ENCODE measurements at places on chromosomes 3 and 15.

GRCh38 chr3:98109807-98110549, 20.5 kb upstream of the OR5H1 start:
- no peak for DNase-seq

- DNase-seq = no peak
Measured at GRCh38 chr3:22377421-22377820, 626.4 kb upstream of the ZNF385D start.

- DNase-seq = peak; percentile 76
Measured at GRCh38 chr3:13011573-13012220, 61.5 kb downstream of the IQSEC1 start.

DNA sequence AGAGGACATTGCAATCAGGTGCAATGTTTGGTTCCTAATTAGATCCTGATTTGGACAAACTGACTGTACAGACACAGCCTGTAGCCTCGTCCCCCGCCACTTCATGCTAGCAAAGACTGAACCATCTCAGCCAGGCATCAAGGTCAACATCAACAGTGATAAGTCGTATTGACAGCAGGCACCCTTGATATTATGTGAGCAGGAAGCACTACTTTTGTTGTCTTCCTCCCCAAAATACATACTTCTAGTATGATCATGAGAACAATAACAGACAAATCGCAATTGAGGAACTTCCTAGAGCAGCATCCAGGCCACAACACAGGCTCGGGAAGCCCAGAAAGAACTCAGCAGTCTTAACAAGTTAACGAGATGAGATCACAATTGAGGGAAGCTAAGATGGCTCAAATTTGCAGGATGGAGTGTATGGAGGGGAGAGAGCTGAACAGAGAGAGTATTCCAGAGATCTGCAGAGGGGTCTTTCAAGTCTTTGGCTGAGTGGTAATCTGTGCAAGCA, 20.4 kb downstream of the TGM5 start:
- no peak for DNase-seq

DNA sequence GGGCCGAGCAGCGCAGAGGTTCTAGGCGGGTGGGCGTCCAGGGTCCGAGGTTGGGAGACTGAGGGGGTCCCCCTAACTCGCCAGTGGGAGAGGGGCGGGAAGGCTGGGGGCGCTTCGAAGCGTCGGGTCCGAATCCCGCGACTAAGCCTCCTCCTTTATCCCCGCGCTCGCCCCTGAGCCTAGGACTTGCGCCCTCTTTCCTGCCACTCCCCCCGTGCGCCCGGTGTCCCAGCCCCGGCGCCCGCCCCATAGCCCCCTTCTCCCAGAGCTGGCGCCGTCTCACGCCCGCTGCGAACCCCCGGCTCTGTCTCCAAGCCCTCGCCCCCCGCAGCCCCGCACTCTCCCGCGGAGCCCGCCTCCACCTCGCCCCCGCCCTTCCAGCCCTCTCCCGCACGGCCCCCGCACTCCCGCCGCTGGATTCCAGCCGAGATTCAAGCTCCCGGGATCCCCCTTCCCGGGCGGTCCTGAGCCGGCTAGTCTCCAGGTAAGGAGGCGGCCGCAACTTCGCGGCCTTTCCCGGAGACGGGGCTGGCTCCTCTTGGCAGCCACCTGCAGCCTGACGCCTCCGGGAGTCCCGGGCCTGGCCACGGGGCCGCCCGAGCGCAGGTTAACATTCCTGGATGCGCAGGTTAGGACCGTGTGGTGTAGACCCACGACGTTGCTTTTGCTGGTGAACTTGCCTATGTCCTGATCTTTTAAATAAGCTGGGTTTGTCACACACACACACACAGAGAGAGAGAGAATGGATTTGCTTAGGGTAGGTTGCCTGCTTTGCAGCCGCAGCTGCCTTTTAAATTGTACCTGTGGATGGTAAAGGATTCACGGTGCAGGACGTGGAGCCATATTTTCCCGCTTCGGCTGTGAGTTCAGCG, 563 bp downstream of the PXYLP1 start:
- DNase-seq = peak; percentile 18

- DNase-seq = no peak
Measured at GRCh38 chr3:21573291-21573690, 177.7 kb downstream of the ZNF385D start.

DNA sequence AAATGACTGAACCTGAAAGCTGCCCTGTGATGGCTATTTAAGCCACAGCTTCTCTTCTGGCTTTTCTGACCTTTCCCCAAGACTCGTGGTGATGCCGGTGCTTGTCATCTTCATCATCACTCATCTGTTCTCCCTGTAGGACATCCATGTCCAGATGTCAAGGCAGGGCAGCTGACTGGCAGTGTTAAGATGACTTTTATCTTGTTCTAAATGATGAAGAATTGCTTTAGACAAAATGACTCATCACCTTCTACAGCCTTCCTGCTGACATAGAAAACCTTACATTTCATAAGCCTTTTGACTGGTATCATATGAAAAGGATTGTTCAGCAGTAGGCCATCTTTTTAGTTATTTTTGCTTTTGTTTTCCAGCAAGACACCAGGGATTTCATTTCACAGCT, 67.0 kb upstream of the GPR149 start:
- no peak for DNase-seq

DNA sequence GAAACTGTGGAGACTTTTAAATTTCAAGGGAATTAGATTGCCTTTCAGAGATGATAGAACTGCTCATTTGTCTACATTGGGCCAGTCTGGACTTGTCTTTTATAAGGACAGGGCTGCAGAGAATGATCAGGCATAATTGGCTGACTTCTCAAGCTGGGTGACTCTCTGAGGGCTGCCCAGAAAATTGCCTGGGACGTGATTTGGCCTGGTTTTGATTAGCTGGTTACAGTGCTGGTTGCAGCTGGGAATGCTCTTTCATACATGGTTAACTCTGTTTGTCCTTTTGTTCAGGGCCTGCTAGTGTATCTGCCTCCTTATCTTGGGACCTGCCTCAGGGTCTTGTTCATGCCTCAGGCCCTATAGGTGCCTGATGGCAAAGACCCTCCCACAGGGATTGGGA, 245.6 kb downstream of the CLSTN2 start:
- DNase-seq = no peak

- peak; percentile 44 for DNase-seq
Measured at GRCh38 chr15:74826364-74826819, at the start of gene CPLX3. TSS of gene CPLX3 (plus strand) at chr15:74826627. CDS start at chr15:74826704, 77 bp downstream.

DNA sequence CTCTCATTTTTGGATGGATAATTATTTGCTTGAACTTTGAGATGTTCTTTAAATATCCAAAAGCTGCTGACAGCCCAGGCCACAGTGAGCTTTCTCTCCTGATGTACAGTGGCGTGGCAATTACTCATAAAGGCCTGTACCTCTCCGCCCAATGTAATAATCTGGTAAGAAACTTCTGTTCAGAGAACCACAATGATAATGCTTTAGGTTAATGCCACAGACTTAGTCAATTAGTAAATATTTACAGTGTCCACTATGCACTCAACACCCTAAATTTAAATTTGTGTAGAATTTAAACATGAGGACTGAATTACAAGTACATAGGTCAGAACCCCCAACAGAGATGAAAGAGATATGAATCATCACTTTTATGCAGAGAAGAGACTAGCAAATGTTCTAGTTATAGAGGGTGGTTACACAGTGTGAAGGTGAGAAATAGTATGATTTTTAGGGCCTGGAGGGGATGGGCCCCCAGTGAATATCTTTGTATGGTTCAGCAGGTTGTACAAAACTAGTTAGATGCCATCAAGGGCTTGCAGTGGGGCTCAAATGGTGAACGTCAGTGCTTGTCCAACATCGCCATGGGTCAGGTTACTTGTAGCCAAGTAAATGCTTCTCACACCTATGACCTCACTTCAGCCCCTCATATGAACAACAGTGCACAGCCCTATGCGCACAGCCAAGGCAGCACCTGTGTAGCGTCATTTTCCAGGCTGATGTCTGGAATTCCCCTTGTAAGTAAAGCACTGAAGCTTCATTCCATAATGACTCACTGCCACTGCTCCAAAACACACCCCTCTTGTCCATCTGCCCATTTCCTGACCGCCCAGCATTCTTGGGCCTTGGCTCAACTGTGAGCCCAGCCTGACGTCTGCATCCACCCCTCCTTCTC, 13.3 kb downstream of the ABHD2 start:
- DNase-seq = no peak

GRCh38 chr3:174337227-174337626, 521.9 kb upstream of the NAALADL2 start:
- no peak for DNase-seq

GRCh38 chr3:124053871-124054270, 61.9 kb upstream of the ROPN1 start:
- no peak for DNase-seq

- DNase-seq = no peak
Measured at GRCh38 chr15:26771168-26771567, 1.7 kb downstream of the GABRB3 start.

DNA sequence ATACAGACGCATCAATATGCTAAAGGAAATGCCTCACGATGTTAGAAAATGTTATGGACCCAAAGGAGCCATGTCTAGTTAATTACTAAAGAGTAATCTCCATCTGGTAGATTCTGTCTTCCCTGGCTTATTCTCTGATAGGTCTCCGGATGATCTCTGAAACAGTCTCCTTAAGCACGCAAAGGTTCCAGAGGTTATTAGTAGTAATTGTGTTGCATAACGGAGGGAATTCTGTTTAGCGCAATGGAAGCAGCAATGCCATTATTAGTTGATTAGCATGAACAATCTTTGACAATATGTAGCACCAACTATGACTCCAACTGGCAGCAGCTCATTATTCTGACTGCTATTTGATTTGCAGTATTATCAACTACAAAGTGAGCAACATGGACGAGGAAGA, 952.5 kb upstream of the SEMA6D start:
- DNase-seq = no peak

DNA sequence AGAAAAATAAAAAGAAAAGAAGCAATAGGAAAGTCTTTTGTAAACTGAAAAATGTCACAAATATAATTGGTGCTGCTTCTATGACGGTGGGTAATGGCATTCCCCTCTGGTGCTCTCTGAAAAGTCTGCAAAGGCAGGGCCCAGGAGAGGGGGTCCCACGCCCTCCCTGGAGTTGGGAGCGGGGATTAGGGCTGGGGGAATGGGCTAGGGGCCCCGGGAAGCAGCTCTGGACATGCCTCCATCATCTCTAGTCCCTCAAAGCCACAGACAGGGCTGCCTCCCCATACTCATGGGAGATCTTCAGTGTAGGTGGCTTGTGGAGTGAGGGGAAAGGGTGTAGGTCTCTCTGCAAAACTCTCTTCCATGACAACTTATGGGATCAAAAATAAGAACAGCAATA, 7.8 kb upstream of the RHCG start:
- no peak for DNase-seq

DNA sequence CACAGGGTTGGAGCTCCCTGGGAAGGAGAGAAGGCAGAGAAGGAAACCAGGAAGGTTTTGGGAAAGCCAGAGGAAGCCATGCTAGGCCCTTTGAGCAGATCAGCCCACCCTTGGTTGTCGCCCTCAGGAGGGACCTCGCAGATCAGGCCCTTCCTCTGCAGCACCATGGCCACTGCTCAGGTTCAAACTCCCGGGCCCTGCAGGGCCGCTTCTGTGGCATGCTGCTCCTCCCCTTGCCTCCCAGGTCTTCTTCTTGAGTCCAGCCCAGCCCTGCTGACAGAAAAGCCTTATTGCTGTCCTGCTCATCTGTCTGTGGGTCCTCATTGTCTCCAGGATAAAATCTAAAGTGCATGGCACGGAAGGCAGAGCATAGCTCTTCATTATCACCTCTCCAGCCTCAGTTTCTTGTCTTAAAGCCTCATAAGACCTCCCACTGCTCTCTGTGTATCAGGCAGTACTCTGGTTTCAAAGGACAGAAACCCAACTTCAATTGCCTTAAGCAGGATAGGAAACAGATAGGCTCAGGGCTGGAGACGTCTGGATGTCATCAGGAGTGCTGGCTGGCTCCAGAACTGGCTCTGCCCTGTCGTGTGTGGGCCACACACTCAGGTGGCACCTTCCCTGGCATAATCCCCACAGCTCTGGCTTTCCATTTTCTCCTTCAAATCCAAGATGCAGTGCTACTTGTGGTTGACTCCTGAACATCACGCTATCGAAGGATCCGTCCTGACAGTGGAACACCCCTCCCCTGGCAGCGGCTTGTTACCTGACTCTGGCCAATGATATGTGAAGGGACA, 118.5 kb downstream of the EEFSEC start:
- no peak for DNase-seq

DNA sequence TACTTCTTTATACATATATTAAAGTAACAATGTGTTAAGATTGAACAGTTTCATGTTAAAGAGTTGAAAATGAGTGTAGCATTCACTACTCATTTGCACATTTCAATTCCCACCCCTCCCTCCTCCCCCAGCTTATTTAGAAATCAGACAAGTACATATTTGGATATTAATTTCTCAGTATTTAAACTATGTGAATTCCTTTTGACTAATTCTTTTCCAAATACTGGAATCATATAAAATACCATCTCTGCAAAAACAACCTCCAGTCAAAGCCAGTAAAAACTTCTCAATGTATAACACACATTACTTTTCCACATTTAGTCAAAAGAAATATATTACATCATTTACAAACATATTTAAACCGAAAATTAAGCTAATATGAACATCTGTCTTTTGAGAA, 25.5 kb upstream of the SHC4 start:
- no peak for DNase-seq

DNA sequence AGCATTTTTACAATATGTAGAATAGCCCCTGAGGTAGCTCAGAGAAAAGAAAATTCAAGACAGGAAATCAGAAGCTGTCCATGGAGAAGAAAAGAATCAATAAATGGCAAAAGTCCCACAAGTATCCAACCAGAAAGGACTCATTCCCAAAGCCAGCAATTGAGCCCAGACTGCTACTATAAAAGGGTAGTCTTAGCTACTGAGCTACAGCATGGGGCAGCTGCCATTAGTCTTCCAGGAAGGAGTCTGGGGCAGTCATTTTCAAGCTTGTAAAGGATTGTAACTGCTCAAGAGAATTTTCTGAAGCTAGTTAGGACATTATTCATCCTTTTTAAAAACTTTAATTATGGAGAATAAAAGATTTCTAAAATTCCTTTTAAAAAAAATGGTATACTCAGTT, 10.5 kb downstream of the LEKR1 start:
- DNase-seq = no peak

DNA sequence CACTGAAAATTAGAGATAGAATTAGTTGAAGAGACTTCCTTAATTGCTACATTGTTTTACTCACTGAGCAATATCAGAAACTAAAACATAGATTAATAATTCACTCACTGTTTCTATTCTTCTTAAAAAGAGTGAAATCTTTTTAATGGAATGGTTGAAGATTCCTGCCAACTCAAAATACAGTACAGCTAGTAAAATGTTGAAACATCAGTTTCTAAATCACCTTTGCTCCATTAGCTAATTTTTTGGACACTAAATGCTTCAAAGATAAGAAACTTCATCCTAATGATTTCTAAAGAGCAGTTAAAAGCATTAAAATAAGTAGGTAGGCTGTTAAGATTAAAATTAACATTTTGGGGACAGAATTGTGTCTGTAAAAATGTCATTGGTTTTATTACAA, 10.5 kb upstream of the NIT2 start:
- DNase-seq = no peak

All from CD8-positive, alpha-beta memory T cell (primary cell).